ENCODE measurements at places on chromosomes 4 and X. TPM values are rescaled to one million over a fixed set of nuclear protein-coding genes. Genes with fewer than 3 reads are reported as not detected.

Gene QRFPR
- polyA plus RNA-seq, result not detected

Gene UGT2B11
- polyA plus RNA-seq, result 1.4 TPM

Gene CYLC1
- not detected for polyA plus RNA-seq

Gene TCEAL7
- polyA plus RNA-seq, result not detected

Gene CLDN22
- polyA plus RNA-seq, result 0.07 TPM

Gene HHIP
- polyA plus RNA-seq, result not detected

Gene SLBP
- polyA plus RNA-seq, result 29.8 TPM

Measured in HepG2 (cell line).